ENCODE measurements at places on chromosomes 12 and 14.
A peak's percentile ranks its signal among the peaks of the same experiment; 100 is the strongest.

GRCh38 chr12:125549836-125550235 is 484.6 kb downstream of the AACS start:
- no peak for DNase-seq

GRCh38 chr12:50679612-50680011 is 84.3 kb upstream of the ATF1 start:
- no peak for DNase-seq

GRCh38 chr12:122726080-122726558 is 4.5 kb downstream of the HCAR1 start:
- DNase-seq, result no peak

DNA sequence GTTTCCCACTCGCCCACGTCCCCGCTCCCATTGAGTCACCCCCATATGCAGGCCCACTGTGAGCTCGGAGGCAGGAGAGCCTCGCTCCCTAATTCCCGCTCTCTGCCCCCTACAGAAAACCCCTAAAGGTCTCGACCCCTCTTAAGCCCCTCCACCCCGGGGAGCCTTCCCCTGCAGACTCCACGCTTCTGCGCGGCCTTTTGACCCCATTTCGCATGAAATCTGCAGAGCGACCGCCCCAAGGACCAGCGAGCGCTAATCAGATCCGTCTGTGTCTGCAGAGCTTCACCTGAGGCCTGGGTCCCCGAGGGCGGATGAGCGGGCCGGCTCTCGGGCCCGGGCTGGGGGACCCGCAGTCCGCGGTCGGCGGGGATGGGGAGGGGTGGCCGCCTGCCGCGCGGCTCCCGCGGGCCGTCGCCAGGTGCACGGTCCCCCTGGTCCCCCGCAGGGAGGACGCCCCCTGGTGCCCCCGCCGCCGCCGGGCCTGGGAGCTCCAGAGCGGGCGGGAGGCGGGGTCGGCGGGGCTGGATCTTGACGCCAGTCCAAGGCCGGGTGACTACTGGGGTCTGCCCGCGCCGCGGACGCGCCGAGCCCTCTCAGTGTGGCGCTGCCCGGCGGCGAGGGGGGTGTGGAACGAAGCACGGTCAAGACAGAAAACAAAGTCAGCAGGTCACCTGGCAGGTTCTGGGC is 10.1 kb downstream of the BMP4 start:
- no peak for DNase-seq

GRCh38 chr12:127149226-127149964 is 1117.6 kb upstream of the TMEM132C start:
- DNase-seq, result no peak

DNA sequence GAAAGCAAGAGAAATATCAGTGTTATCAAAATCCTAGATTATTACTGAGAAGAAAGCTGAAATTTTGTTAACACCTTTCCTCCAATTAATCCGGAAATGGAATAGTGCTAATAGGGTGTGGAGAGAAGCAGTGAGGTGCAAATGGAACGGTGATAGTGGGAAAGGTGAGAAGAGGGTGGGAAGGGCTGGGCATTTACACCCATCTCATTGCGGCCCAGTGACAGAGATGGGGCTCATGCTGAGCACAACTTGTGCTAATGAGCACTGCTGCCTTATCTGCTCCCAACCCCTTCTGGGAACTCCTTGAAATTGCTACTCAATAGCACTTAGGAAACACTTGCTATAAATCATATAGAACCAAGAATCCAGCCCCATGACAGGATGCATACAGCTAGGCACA is 94.4 kb downstream of the PTPRR start:
- no peak for DNase-seq

GRCh38 chr12:89472508-89472907 is 52.1 kb downstream of the GALNT4 start:
- no peak for DNase-seq

DNA sequence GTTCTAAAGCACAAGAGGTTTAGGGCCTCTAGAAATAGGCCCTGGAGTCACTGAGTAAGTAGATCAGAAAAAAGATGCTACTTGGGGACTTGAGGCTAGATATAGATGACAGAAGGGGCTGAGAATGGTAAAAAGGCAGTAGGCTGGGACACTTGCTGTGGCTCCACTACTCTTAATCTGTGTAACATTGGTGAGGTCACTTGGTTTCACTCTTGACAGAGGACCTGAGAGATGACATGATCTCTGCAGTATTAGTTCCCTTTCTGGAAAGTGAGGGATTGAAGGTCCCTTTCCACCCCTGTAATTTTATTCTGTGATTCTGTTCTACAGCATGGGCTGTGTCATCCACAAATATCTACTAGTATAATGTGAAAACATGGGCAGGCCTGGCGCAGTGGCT is 39.7 kb downstream of the MAPKAPK5 start:
- peak; percentile 54 for DNase-seq

GRCh38 chr14:95395098-95395737 is 75.5 kb upstream of the CLMN start:
- DNase-seq, result no peak

GRCh38 chr14:94925416-94926173 is 155.7 kb upstream of the GSC start:
- DNase-seq, result no peak

DNA sequence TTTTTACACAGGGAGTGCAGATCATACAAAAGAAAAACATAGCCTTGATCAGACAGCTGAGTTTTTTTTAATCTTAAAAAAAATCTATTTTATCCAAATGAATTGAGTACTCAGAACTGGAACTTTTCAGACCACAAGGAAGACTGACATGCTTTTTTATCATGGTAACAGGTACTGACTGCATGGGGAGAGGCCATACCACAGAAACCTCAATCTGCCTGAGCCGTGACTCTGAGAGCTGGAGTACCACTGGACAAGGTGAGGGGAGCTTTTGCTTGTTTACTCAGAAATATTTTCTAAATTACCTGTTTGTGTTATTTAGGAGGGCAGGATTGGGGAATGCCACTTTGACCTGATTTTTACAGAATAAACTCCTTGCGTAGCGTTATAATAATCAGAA is 143.9 kb downstream of the ALX1 start:
- no peak for DNase-seq

DNA sequence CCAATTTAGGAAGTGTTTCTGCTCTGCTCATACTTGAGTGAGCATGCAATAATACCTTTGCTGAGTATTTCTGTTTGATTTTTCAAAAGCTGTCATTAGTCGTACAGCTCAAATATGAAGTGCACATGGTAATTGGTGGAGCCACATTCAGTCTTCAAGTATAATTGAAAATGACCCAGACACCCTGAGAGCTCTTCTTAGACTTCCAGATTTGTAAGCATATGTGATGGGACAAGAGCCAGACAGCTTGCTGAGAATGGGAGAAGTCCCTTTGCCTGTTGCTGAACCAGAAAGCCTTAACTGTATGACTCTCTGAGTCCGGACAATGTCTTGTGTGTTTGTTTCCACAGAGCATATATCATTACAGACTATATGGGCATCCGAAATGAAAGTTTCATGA is 307.3 kb downstream of the TMEM117 start:
- DNase-seq, result no peak

DNA sequence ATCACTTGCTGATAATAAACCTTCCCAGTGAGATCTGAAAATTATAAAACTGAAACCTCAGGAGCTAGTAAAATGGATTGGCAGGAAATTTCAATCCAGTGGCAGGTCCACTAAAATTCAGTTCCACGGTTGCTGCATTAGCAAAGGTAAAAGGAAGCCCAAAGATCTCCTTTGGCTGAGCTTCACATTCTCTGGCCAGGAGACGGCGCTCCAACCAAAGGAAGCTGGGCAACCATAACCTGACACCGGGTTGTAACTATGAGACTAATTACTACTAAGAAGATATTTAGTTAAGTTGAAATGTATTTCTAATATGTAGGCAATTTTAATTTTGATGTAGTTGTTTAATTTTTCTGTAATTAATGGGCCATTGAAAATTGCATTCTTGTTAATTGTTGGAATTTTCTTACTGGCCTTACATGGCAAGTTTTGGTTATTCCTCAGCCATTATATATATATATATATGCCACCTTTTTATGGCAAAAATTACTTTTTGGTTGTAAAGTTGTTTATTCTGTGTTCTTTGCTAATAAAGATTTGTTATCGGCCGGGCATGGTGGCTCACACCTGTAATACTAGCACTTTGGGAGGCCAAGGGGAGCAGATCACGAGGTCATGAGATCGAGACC is 17.0 kb downstream of the OR8S1 start:
- DNase-seq, result peak; percentile 42

- DNase-seq, result no peak
Observed at GRCh38 chr12:1130571-1130970, 139.5 kb downstream of the ERC1 start.

DNA sequence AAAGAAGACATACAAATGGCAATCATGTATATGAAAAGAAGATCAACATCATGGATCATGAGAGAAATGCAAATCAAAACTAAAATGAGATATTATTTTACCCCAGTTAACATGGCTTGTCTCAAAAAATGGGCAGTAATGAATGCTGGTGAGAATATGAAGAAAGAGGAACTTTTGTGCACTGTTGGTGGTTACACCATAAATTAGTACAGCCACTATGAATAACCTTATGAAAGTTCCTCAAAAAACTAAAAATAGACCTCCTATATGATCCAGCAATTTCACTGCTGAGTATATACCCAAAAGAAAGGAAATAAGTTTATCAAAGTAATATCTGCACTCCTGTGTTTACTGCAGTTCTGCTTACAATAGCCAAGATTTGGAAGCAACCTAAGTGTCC is 151.7 kb downstream of the PDZRN4 start:
- no peak for DNase-seq

GRCh38 chr12:109899783-109900751 is at the start of gene TCHP:
TCHP (plus strand) TSS chr12:109900274; CDS start chr12:109903027, 2,753 bp downstream.
- peak; percentile 89 for DNase-seq

All from GM10248 (cell line).